ENCODE measurements at places on chromosomes 7 and 10.

DNA sequence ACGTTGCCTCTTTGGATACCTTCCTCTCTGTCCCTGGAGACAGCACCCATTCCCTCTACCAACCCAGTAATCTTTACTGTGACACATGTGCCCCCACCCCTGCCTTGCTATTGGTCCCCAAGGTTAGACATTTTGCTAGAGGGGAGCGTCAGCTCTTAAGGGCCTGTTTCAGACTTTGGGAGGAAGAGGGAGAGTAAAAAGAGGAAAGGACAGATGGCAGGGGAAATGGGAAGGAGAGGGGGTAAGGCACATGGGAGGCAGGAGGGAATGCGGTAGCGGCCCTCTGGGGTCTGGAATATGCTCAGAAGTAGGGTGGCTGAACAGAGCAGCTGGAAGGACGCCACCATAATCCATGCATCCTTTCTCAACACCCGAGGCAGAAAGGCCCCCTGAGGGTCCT is 12.2 kb downstream of the BLNK start:
- DNase-seq: no peak

GRCh38 chr7:36192877-36193276 is 39.8 kb downstream of the EEPD1 start:
- DNase-seq: no peak

- DNase-seq: no peak
These were observed 76.1 kb upstream of the HDAC9 start for GRCh38 chr7:18419456-18419855.

- DNase-seq: no peak
These were observed 6.0 kb upstream of the PON1 start for GRCh38 chr7:95330204-95330960.

- DNase-seq: no peak
These were observed 43.4 kb upstream of the ELMO1 start for GRCh38 chr7:37491919-37492694.

DNA sequence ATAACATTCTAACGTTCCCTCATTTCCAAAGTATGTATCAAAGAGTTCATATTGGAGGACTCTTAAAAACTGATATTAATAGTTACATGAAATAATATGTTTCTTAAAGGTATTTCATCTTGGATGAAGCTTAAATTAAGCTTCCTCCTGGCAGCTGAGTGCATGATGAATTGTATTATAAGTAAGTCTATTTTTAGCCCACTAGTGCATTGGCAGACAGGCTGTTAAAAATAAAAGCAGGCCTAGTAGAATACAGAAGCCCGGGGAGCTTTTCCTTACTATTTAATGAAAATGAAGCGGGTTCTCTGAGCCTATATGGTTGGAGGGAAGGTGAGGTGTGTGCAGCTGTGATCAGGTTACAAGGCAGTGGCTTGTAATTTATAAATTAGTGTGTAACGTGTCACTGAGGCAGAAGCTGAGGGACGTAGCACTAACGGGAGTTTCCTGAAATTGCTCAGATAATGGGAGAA is 130.7 kb upstream of the KMT2E start:
- DNase-seq: no peak

DNA sequence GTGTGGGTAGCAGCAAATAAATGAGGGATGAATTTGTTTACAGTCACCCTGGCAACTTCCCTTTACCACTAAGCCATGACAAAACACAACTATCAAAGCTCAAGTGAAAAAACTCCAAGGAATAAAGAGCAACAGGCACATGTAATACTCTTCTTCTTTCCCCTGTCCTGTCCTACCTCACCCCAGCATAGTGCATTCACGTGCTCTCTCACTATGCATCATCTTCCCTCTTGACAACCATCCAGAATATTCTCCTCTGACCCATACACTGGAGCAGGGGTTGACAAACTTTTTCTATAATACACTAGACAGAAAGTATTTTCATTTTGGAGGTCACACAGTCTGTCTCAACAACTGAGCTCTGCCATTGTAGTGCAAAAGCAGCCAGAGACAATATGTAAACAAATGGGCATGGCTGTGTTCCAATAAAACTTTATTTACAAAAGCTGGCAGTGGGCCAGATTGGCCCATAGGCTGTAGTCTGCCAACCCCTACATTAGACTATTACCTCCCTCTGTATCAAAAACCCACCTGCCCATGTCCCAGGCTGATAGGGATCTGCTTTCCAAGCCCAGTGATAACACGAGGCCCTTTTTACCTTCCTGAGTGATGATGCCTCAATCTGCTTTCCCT is 354.5 kb downstream of the FGFR2 start:
- no peak for DNase-seq

DNA sequence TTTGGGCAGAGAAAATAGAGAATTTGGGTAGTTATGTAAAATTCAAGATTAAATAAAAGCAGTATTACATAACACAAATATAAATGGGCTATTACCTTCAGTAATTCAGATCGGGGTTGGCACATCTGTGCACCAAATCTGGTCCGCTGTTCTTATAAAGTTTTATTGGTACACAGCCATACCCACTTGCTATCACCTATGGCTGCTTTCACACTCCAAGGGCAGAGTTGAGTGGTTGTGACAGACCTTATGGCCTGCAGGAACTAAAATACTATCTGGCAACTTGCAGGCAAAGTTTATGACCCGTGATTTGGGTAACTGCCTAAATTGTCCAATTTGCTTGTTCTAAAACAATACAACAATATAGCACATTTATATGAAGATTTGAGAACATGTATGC is 249.3 kb downstream of the DIP2C start:
- DNase-seq: no peak

DNA sequence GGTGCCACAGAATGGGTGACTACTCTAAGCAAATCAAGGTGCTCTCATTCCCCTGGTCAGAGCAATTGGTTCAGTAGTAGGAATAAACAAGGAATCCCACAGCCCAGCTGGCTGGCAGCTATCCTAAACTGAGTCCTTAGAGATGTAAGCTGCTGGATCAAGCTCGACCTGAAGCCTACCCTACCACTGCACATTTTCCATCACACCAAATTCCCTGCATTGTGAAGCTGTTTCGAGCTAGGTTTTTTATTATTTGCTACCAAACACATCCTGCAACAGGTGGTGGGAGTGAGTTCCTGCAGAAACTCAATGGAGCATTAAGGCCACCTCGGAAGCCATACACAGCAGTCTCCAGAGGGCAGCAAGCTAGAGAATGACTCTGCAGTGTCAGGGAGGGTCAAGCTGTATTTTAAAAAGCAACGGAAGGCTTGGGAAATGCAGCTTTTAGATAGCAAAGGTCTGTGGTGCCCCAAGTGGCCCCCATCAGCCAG is 33.7 kb upstream of the TNRC18 start:
- DNase-seq: no peak

DNA sequence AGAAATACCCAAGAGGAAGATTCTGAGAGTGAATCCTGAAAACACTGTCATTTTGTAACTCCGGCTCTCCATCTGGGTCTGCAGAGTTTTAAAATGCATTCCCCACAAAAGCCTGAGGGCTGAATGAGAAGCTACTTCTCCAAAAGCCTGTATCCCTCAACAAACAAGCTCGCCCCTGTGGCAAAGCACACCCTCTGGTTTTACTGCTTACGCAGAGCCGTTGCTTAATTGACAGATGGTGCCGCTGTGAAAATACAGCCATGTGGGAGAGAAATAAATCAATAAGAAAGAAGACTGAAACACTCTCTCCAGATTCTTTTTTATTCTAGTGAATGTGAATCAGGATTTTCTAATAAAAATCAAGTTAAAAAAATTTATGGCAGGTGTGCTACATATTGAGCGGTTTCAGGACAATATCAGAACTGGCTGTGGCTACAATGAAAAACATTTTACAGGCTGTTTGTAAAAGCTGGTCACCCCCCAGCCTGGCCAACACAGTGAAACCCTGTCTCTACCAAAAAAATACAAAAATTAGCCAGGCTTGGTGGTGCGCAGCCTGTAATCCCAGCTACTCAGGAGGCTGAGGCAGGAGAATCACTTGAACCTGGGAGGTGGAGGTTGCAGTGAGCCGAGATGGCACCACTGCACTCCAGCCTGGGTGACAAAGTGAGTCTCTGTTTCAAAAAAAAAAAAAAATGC is 32.5 kb downstream of the C7orf33 start:
- no peak for DNase-seq

DNA sequence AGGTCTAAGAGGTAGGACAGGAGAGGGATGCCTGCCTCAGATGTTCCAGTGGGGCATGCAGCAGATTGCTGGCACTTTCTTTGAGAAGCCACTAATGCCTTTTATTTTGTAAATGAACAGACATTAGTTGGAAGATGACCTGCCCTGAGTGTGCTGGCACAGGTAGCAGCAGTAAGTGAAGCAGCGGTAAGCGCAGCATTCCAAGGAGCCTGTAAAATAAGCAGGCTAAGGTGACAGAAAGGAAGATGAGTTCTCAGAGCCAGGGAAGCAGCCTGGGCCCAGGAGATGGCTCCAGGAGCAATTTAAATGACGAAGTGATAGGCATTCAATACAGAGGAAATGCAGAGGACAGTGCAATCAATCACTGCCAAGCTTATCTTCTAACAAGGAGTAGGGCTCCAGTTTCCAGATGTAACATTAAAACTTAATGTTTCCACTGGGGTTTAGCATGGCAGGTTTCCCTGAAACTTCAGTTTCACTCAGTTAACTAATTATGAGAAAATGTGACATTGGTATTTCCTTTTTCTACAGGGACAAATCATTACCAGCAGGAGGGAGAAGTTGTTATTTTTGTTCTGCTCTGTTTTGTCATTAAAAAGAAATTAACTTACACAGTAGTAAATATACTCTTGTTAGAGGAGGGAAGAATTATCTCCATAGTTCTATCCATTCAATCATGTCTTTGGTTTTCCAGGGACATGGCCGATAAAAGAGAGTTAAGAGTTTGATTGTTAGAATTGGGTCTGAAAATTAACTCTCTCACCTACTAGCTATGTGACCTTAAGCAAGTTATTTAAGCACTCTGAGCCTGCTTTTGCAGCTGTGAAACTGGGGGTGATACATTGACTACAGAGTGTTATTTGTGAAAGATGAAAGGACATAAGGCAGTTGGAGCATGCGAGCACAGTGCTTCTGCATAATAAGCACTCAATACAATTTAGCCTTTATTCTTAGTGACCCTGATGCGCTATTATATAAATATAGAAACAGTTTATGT is 96.6 kb upstream of the PTN start:
- no peak for DNase-seq

- no peak for DNase-seq
These were observed 80.9 kb upstream of the VWC2 start for GRCh38 chr7:49692516-49692915.

DNA sequence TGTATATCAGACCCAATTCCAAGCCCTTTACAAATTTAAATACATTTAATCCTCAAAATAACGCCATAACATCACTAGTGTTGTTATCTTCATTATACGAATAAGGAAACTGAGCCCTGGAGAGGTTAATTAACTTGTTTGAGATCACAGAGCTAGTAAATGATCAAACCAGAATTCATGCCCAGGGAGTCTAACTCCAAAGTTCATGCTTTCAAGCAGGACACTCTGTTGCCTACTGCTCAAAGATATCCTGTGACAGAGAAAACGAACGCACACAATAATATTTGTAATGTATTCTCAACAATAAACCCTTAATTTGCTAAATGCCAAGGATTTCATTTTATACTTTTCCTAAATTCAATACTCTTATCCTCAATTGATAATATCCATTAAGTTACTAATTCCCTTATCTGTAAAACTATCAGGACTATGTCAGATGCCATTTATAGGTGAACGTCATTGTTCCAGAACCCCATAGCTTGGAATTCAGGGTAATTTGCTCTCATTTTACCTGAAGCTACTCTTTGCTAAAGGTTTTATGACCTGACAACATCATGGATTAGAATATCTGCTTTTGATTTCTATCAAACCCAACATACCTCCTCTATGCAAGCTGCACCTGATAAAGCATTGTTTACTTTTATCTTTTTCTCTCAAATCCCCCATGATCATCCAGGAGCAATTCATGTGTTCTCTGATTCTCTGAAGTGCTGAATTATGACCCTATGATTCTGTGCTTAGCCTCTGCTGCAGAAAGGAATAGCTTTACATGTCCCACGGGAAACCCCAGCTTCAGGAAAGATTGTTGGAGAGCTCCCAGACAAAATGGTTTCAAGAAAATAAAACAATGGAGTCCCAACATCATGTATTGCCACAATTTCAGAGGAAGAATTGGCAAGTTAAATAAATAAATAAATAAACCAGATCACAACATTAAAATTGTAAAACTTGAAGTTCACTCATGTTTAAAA is 150.2 kb upstream of the CDK1 start:
- DNase-seq: no peak

DNA sequence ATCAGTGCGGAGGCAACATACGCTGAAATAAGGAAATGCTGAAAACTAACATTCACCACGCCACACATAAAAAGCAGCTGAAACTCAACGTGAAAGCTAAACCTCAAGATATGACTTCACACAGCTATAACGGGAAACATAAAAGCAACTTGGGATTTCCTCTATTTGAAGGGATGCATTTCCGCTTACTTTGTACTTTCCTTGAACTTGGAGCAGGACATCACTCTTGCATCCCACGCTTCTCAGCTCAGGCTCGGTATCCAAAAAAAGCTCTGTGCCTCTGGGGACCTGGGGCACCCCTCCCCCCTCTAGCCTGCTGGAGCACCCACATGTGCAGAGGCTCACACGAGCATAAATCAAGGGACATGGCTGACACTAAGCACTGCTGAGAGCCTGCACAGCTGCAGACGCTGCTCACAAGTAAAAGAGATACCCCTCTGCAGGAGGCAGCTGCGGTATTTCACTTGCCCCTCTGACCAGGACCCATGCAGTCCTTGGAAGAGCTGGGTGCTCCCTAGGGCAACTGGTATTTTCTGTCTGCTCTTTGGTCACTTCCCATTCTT is 34.2 kb downstream of the PARD3 start:
- no peak for DNase-seq

GRCh38 chr10:30490289-30491000 is 56.5 kb downstream of the MAP3K8 start:
- DNase-seq: no peak

- DNase-seq: no peak
These were observed 10.9 kb upstream of the SP8 start for GRCh38 chr7:20797462-20798080.

DNA sequence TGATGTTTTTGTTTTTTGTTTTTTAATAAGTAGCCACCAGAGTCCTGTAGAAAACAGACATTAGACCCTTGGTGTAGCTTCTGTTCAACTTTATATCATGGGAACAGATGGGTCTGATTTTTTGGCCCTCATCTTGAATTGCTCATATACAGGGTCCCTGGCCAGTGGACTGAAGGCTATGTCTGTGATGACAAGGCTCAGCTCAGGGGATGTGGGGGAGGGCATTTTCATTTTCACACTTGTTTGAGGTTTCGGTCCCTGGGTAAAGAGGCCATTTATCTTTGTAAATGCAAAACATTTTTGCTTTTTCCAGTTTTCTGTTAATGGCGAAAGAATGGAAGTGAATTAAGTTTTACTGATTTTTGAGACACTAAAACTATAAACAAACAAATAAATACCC is 257.6 kb upstream of the PHYHIPL start:
- no peak for DNase-seq

- no peak for DNase-seq
These were observed 78.8 kb downstream of the SND1 start for GRCh38 chr7:127730658-127731276.

All from stimulated activated CD8-positive, alpha-beta memory T cell treated with anti-CD3 and anti-CD28 coated beads, Interleukin-15, amount 100 ng/mL, for 48 hours (primary cell).